Upper lobe of right lung (tissue), 1 donor: ENCODE measurements at places on chromosomes 2 and 18. TPM values are rescaled to one million over a fixed set of nuclear protein-coding genes. Genes with fewer than 3 reads are reported as not detected.

The HNMT gene
- 67.4 TPM for total RNA-seq

The LIPG gene
- 10.2 TPM for total RNA-seq

GRCh38 chr2:85143463-85144082 lies 10.4 kb downstream of the TCF7L1 start:
- H3K36me3 ChIP-seq, result peaks cover 3% of the 10 kb centered on the region
- no peaks in the 10 kb centered on the region for H3K27me3 ChIP-seq
- no peak overlapping the region for H3K27ac ChIP-seq
- DNase-seq, result no peak

- no peaks in the 10 kb centered on the region for H3K36me3 ChIP-seq
- H3K27me3 ChIP-seq, result peaks cover 7% of the 10 kb centered on the region
- DNase-seq, result no peak
- H3K27ac ChIP-seq, result no peak overlapping the region
- H3K4me1 ChIP-seq, result no peaks in the 10 kb centered on the region
Measured at GRCh38 chr2:219426068-219426443, 7.9 kb downstream of the DES start.

GRCh38 chr18:26335156-26335555 lies 108.9 kb downstream of the TAF4B start:
- no peaks in the 10 kb centered on the region for H3K4me1 ChIP-seq
- H3K27ac ChIP-seq, result no peak overlapping the region
- no peak for DNase-seq
- no peaks in the 10 kb centered on the region for H3K27me3 ChIP-seq

- no peak overlapping the region for H3K27ac ChIP-seq
- H3K4me3 ChIP-seq, result no peak overlapping the region
- DNase-seq, result no peak
- H3K4me1 ChIP-seq, result no peaks in the 10 kb centered on the region
Measured at GRCh38 chr2:150903461-150903860, 358.2 kb downstream of the RBM43 start.

- no peak overlapping the region for H3K4me3 ChIP-seq
- no peak overlapping the region for H3K27ac ChIP-seq
- H3K36me3 ChIP-seq, result no peaks in the 10 kb centered on the region
- peaks cover 15% of the 10 kb centered on the region for H3K4me1 ChIP-seq
- DNase-seq, result no peak
Measured at GRCh38 chr18:24212939-24213338, 74.1 kb downstream of the CABYR start.
